ENCODE measurements at places on chromosomes 4 and X.

GRCh38 chrX:119073911-119074310, 1.1 kb downstream of the CT47C1 start:
- no peak for DNase-seq

DNA sequence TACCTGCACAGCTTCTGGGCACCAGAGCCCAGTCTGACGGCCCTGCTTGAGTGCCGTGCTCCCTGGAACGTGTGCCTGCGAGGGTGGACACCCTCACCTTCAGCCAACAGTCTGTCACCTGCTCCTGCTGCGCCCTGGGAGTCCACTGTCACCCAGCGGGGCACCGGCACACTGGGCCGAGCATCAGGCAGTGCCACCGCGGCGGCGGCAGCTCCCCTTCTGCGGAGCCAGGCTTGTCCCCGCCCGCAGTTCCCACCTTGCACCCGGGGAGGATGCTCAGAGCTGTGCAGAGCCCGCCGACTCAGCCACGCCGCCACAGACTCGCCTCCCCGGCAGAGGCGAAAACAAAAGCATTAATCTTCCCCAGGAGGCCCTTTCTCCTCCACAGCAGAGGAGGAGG, 86.8 kb downstream of the ABLIM2 start:
- no peak for DNase-seq

GRCh38 chr4:5812506-5813229, 80.2 kb downstream of the CRMP1 start:
- peak; percentile 30 for DNase-seq

GRCh38 chrX:145848448-145848847, 30.8 kb downstream of the SLITRK2 start:
- no peak for DNase-seq

GRCh38 chrX:119669424-119670037, 23.4 kb downstream of the SEPTIN6 start:
- DNase-seq = no peak

- DNase-seq = no peak
Observed at GRCh38 chr4:145774473-145774872, 94.5 kb downstream of the C4orf51 start.

GRCh38 chrX:3728454-3728853, 15.0 kb upstream of the PRKX start:
- DNase-seq = no peak

DNA sequence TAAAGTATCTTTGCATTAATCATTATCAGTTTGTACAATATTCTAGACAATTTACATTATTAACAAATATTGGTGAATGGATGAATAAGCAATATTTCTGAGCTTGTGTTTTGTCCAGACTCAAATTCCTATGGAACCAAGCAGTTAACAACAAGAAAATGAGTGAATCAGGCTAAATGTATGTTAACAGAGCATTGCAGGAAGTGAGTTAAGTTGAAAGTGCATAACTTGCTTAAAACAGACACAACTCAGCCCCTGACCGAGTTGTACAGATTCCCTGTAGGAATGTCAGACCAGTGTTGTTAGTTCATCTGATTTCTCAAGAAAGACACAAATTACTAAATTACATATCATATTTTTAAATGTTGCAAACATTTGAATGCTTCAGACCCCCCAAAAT, 23.7 kb upstream of the CSN1S1 start:
- no peak for DNase-seq

GRCh38 chr4:86946868-86947500, 12.2 kb downstream of the AFF1 start:
- DNase-seq = no peak

GRCh38 chr4:40559585-40560465, 69.8 kb downstream of the RBM47 start:
- no peak for DNase-seq

All from pulmonary artery endothelial cell (primary cell).